ENCODE measurements at places on chromosomes 12 and 14.
A peak's percentile ranks its signal among the peaks of the same experiment; 100 is the strongest.

- DNase-seq: peak; percentile 64
These were observed 71.9 kb downstream of the NTF3 start for GRCh38 chr12:5503774-5504173.

GRCh38 chr12:66017736-66018135, 112.8 kb downstream of the LLPH start:
- no peak for DNase-seq

GRCh38 chr12:34600592-34601462, 578.5 kb downstream of the ALG10 start:
- no peak for DNase-seq

- no peak for DNase-seq
These were observed 112.3 kb downstream of the OTOGL start for GRCh38 chr12:80211671-80212070.

DNA sequence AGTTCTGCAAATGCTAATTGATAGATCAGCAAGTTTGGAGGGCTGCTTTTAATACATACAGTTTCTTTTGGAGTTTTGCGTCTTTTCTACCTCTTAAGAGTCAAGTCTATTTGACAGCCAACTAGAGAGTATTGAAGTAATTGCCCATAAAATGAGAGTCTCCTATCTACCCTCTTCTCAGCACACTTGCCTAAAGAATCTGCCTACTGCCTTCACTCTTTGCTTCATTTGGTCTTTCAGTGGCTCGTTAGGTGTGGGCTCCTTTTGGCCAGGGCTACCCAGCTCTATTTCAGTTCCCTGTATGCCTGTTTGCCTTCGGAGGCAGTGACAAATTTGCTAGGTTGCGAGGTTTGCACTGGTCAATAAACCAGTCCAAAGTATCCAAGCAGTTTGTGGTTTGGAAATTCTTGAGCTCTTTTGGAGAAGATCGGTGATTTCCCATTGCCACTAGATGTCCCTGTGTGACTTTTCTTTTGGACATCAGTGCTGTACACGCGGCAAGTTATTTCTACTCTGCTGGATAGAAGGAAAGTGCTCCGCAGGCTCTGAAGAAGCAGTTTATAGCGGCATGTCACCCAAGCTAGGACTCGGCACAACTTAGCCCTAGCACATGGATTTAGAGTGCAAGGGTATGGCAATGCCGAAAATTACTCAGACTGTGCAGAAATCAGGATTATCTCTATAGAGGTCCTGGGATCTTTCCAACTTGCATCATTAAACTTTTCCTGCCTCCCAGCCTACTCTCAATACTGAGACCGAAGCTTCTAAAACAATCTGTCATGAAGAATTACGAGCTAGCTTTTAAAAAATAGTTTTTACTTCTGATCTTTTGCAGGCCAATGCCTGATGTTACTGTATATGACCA, 38.6 kb downstream of the MGST1 start:
- peak; percentile 83 for DNase-seq
